ENCODE measurements at places on chromosomes 5 and 9. TPM values are rescaled to one million over a fixed set of nuclear protein-coding genes. Genes with fewer than 3 reads are reported as not detected.

DNA sequence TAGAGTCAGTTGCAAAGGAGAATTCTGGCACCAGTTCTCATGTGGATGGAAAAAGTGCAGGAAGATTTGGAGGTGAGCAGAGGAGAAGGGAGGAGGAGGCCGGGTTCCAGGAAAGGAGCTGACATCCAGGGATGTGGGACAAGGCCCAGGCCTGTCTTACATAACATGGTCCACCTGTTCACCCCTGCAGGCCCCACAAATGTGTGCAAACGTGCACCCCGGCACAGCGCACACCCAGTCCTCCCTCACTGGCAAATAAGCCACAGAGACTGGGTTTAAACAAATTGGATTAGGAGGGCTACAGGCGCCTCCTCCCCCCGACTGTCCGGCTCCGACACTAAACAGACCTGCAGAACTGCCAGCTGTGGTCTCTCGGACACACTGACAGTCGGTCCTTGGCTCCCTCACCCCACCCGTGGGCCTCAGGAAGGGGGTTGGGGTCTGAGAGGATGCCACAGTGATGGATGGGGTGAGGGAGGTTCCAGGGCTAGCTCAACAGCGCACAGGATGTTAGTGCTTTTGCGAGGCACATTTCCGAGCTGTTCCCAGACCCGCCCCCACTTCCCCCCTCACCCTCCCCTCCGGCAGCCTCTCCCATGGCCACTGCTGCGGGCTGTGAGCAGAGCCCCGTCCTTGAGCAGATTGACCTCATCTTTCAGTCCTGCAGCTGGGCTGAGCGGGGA is 43.4 kb upstream of the IL17B start:
- peak; percentile 84 for DNase-seq

DNA sequence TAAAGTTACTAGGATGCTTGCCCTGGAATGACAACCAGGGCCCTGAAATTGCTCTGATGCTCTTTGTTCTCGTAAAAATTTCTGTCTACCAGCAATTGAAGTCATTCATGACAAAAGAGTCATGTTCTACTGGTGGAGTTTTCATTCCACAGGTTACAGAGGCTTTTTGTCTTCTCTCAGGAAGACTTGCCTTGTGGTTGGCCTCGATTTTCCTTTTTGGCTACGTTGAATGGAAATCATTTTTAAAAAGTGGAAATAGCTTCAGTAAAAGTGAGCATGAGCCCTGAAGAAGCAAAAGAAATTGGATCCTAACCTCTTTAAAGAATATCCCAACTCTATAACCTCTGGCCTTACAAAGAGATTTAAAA is 255.2 kb downstream of the AOPEP start:
- no peak for DNase-seq

DNA sequence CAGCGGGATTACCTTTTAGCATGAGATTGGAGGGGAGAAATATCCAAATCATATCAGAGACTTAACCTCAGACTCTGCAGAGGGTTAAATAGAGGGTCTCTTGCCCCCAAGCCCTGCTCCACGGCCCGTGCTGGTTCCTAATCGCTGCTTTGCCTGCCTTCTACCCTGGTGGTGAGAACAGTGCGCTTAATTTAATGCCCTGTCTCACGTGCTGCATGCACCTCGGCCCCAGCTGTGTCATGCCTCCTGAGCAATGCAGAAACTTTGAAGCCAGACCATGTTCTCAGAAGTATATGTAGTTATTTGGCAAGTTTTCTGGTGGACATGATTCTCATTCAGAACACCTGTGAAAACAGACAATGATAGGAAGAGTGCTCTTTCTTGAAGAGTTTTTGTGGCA is 1.4 kb downstream of the OTULIN start:
- peak; percentile 73 for DNase-seq

DNA sequence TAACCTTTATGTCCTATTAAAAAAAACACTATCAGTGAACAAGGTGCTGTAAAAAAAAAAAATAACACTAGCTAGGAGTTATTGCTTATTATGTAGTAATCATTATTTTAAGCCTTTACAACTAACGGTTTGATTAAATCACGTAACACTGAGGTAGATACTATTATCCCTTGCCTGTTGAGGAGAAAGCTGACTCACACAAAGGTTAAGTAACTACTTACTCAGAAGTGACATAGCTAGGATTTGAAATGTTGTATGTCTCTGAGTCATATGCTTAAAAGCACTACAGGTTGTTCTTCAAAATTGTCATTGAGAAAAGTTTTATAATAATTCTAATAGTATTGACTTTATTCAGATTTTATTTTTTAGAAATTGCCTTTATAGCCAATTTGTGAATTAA is 8.8 kb downstream of the TENT2 start:
- DNase-seq, result no peak

DNA sequence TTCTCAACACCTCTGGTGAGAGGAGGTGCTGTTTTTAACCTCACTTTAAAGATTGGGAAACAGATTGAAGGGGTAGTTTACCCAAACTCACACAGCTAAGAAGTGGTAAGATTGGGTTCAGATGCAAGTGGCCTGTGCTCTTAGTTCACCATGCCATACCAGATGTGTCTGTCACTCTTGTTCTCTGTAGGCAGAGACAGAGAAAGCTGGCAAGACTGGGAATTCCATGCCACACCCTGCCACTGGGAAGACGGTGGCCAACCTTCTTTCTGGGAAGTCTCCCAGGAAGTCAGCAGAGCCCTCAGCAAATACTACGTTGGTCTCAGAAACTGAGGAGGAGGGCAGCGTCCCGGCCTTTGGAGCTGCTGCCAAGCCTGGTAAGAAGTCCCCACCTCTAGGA is 11.0 kb downstream of the TCOF1 start:
- no peak for DNase-seq

DNA sequence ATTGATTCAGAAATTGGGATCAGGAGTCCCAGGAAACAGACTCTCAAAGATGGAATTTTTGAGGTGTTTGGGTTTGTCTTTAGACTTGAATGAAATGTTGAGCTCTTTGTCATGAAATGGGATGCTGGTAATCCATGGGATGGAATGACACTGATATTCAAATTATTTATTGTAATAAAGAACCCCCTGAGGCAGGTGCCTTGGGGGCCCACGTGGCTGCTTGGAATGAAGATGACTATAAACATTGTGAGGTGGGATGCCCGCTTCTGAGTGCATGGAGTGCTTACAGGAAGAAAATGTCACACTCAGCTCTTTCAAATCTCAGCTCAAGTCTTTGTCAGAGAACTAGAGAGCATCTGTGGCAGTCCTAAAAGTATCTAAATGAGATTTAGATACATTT is 9.6 kb upstream of the C1QTNF2 start:
- no peak for DNase-seq

GRCh38 chr9:87211669-87212068 is 264.4 kb upstream of the GAS1 start:
- DNase-seq, result no peak

- DNase-seq, result no peak
Observed at GRCh38 chr5:38556088-38556598, 303 bp downstream of the LIFR start.

GRCh38 chr9:15142878-15143534 is 164.0 kb downstream of the TTC39B start:
- peak; percentile 61 for DNase-seq

- no peak for DNase-seq
Observed at GRCh38 chr9:19255821-19256220, 25.3 kb downstream of the DENND4C start.

DNA sequence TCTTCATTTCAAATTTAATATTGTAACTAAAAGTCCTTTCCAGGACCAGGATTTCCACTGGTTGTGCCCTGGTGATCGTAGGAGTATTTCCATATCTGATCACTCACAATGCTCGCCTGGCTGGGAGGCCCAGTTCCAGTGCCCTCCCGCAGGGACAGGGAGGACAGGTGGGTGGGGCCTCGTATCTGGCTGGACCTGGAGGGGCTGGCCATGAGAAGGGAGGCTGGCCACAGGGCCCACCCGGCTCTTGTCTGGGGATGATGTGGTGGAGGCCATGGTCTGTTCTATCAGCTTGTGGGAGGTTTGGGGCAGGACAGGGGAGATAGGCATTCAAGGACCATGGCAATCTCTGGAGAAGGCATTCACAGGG is 286.4 kb downstream of the GADD45G start:
- DNase-seq, result peak; percentile 31

- no peak for DNase-seq
Observed at GRCh38 chr9:78958892-78959291, 612.9 kb upstream of the TLE4 start.

- peak; percentile 43 for DNase-seq
Observed at GRCh38 chr9:114025196-114025753, 52.8 kb downstream of the AMBP start.

GRCh38 chr9:131273856-131274673 is 2.2 kb downstream of the FAM78A start:
- no peak for DNase-seq

- DNase-seq, result peak; percentile 50
Observed at GRCh38 chr9:125758986-125759763, 12.0 kb downstream of the PBX3 start.

The ADAMTSL2 gene
- 0.18 TPM for total RNA-seq

The QRFP gene
- not detected for total RNA-seq

The MSANTD3 gene
- 31.2 TPM for total RNA-seq

The CSNK1G3 gene
- total RNA-seq, result 53.4 TPM

The TSSK1B gene
- total RNA-seq, result not detected

The PDGFRB gene
- total RNA-seq, result 4.1 TPM

The SH3RF2 gene
- 3.2 TPM for total RNA-seq

Measured in endodermal cell (in vitro differentiated cells).